Ascending aorta (tissue), 2 donors: ENCODE measurements at places on chromosomes 16 and 17.

GRCh38 chr16:84291226-84291625, 3.5 kb upstream of the WFDC1 start:
- DNase-seq: no peak

DNA sequence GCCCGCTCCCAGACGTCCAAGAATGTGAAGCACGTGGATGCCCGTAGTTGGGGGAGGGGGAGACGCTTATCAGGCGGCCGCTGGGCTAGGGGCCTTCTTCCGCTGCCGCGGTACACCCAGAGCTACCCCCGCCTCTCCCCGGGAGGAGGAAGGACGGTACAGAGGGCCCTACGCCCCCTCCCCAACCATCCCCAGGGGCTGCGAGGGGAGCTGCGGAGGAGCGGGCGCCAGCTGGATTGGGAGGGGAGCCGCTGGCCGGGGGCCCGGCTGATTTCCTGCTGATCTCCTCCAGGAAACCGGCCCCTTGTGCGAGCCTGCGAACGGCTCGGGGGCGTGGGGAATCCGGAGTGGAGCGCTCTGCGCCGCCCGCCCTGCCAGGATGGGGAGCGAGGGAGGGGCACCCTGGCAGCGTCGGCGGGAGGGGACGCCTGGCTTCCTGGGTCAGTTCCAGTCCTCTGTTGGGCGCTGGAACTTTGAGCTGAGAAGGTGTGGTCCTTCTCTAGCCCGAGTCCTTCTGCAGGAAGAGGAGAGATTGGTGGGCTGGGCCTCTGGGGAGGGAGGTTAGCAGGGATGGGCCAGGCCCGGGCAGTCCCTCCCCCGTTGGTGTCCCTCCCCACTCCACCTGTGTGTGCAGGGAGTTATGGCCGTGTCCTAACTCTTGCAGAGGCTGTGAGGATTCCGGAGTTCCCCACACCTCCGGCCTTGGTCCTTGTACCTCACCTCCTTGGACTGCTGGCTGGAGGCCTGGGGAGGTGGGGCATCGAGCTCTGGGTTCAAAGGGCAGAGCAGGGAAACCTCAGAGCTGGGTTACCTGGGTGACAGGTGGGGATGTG, 19.2 kb downstream of the GJD3 start:
- DNase-seq: peak; percentile 85

- DNase-seq: no peak
Observed at GRCh38 chr16:20614186-20615141, 38.3 kb upstream of the ACSM2B start.

- no peak for DNase-seq
Observed at GRCh38 chr17:45061606-45062205, 589 bp downstream of the NMT1 start.

- DNase-seq: no peak
Observed at GRCh38 chr17:78897664-78898047, 5.3 kb downstream of the CEP295NL start.

DNA sequence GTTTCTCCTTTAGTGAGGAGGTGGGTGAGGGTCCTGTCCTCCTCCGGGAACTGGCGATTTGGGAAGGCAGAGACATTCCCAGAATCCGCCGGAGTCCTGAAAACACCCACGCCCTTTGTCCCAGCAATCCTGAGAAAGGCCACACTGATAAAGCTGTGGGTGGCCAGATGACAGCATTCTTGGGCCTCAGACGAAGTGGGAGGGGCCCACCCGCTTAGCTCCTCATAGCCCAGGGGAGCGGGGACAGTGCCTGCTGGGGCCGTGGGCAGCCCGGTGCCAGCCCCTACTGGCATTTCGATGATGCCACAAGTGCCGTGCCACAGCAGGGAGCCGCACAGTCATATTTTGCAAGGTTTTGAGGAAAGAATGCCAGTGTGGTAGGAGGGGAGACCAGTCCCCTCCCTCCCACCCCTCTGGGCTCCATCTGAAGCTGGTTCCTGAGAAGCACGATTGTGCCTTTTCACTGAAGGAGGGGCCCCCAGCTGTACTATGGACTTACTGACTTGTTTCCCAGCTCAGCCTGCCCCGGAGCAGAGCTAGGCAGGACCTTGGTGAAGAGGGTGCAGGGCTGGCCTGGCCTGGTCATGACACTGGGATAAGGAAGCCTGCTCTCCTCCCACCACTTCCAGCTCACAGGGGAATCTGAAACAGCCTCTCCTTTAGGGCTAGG, 20.9 kb upstream of the MPRIP start:
- DNase-seq: peak; percentile 88

GRCh38 chr17:16013943-16014407, 14.4 kb downstream of the TTC19 start:
- DNase-seq: no peak

- no peak for DNase-seq
Observed at GRCh38 chr17:79438058-79438457, 172.8 kb downstream of the RBFOX3 start.

DNA sequence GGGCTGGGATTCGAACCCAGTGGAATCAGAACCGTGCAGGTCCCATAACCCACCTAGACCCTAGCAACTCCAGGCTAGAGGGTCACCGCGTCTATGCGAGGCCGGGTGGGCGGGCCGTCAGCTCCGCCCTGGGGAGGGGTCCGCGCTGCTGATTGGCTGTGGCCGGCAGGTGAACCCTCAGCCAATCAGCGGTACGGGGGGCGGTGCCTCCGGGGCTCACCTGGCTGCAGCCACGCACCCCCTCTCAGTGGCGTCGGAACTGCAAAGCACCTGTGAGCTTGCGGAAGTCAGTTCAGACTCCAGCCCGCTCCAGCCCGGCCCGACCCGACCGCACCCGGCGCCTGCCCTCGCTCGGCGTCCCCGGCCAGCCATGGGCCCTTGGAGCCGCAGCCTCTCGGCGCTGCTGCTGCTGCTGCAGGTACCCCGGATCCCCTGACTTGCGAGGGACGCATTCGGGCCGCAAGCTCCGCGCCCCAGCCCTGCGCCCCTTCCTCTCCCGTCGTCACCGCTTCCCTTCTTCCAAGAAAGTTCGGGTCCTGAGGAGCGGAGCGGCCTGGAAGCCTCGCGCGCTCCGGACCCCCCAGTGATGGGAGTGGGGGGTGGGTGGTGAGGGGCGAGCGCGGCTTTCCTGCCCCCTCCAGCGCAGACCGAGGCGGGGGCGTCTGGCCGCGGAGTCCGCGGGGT, at the start of gene CDH1:
Gene CDH1 (plus strand): TSS at position 247 of the 684 bp plus-strand sequence. CDS start 124 bp downstream, at position 371.
- no peak for DNase-seq

- peak; percentile 39 for DNase-seq
Observed at GRCh38 chr17:77692571-77693161, 265.8 kb upstream of the TNRC6C start.

DNA sequence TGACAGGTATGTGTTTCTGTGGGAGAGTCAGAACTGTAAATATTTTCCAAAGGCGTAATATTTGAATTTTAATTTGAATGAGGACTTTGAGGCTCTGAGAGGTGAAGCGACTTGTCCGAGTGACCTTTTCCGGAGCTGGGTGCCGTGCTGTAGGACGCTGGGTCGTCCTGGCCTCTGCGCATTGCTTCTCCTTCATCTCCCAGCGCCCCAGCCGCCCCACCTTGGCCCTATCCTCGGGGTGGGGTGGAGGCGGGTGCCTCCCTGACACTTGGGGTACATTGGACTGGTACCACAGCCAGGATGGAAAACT, 147.8 kb downstream of the SPECC1 start:
- no peak for DNase-seq

- DNase-seq: no peak
Observed at GRCh38 chr16:22844416-22844815, 30.5 kb downstream of the HS3ST2 start.

DNA sequence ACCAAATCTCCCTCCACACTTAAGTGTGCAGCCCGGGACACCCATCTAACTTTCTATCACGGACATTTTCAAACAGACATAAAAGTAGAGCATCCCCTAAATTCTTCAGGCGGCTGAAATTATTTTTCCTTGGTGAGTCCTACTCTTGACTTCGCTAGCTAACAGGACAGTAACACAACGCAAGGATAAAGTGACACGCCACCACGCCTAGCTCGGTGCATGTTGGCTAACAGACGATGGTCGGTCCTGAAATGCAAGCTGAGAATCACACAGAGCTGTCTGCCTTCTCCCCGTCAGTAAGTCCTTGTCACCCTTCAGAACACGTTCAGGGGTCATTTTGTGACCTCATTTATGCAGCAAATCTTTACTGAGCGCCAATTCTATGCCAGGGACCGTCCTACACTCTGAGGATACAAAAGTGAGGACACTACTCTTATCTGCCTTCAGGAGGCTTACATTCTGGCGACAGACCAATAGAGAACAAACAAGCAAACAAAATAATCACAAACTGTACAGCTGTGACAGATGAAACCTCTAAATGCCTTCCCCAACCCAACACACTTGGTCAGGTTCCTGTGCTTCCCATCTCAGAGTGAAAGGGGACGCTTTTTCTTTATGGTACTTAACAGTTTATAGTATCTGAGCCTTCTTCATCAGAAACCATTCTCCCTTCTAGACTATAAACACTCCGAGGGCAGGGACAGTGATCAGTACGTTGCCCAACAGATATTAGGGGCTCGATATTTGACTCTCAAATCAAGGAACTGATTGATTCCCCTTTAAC, 1.3 kb downstream of the NTAN1 start:
- no peak for DNase-seq

DNA sequence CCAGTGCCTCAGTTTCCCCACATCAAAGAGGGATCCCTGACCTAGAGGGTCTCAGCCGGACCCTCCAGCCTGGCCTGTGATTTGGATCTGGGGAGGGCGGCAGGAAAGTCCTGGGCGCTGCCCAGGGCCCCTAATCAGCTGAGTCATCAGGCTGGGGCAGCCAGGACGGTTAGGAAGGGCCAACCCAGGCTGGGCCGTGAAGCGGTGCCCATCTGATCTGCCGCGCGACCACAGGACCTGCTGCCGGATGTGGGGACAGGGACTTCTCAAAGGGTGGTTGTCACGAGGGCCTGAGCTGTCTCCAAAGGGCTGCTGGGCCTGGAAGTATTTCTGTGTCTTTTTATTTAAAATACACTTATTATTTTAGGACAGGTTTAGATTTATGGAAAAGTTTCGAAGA, 4.4 kb downstream of the TPSAB1 start:
- no peak for DNase-seq

DNA sequence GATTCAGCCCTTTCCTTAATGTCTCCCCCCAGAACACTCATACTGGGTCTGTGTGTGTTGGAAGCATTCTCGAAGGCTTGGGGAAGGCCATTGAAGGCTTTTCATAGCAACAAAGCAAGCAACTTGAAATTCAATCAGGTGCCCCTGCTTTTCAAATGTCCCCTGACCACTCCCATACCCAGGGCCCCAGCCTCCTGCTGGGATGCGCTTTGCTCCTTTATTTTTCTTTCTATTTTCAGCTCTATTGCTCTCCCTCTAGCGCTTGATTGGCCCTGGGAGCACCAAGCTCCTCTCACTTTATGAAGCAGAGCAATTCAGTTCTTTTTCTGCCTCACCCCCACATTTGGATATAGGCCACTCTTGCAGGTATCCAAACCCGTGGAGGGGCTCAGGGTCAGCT, 92.0 kb downstream of the WSCD1 start:
- DNase-seq: no peak

GRCh38 chr16:30820952-30821421, 34.0 kb upstream of the ZNF629 start:
- no peak for DNase-seq

DNA sequence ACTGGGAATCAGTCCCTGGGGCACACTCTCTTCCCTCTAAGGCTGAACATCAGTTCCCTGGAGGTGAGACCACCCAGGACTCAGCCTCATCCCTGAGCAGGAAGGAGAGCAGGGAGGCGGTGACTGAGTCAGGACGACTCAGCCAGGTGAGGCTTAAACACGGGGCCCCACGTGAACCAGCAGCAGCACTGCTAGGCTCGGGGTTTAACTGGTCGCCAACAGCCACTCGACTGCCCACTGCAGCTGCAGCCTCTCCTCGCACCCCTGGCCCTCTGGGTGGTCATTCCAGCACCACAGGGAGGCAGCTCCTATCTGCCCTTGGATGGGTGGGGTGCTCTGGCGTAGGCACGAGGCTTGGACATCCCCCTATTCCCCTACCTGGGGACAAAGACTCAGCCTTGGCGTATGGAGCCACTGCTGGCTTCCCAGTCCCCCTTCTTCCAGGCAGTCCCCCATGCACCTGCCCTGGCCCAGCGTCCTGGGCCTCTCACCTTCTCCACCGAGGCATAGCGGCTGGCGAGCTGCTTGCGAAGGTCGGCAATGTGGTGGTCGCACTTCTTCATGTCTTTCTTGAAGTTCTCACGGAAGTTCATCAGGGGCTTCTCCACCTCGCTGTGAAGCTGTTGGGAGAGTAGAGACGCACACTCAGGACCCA, 21.2 kb upstream of the RCVRN start:
- no peak for DNase-seq

DNA sequence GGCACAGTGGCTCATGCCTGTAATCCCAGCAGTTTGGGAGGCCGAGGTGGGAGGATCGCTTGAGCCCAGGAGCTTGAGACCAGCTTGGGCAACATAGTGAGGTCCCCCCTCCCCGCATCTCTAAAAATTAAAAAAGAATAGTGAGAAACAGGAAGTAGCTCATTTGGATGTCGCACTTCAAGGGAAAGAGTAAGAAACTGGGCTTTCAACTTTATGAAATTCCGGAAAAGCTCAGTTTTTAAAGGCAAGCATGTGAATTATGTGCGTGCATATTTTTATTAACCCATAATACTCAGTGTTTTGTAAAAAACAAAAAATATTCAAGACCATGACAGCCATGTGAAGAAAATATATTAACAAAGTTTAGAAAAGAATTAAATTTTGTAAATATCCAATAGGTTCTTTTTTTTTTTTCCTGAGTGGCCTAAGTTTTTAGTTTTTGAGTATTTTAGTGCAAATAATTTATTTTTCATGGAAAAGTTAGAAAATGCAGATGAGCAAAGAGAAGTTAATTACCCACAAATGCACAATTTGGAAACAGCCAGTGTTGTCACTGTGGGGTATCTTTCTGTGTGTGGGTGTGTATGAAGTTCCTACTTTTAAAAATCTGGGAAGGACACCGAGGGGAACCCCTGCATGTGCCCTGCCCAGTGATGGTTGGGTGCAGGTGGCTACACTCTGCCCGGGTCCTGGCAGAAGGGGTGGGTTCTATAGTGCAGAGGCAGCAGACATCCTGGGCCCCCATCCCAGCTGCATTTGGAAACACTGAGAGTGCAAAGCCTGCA, 40.0 kb downstream of the CIBAR2 start:
- DNase-seq: no peak
